ENCODE measurements at places on chromosomes 11 and 22. TPM values are rescaled to one million over a fixed set of nuclear protein-coding genes. Genes with fewer than 3 reads are reported as not detected.

- no peak for DNase-seq
Observed at GRCh38 chr11:62015615-62016014, 48.2 kb upstream of the FTH1 start.

GRCh38 chr11:128664317-128664716, 29.6 kb upstream of the FLI1 start:
- no peak for DNase-seq

DNA sequence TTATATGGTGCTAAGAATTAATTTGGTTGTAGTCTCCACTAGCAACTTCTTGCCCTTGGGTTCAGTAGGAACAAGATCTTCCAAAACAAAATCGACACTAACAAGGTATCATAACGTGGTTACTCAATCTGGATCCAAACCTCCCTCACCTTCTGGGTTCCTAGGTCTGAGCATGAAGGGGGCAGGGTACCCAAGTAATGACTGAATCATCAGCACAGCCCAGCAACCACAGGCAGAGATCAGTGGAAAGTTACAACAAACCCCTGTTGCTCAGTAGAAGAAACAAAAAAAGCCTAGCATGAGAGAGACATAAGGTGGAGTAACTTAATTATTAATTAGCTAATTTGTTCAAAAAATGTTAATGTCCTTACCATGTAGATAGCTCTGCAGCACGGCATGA, 221.4 kb downstream of the BLID start:
- no peak for DNase-seq

Gene VSIG10L2
- polyA plus RNA-seq = not detected

Gene SLC22A25
- not detected for polyA plus RNA-seq

Gene APOL5
- not detected for polyA plus RNA-seq

Gene MIOX
- polyA plus RNA-seq = not detected

Measured in immature natural killer cell (primary cell).